H9 (cell line): ENCODE measurements at places on chromosomes 16 and 17.

DNA sequence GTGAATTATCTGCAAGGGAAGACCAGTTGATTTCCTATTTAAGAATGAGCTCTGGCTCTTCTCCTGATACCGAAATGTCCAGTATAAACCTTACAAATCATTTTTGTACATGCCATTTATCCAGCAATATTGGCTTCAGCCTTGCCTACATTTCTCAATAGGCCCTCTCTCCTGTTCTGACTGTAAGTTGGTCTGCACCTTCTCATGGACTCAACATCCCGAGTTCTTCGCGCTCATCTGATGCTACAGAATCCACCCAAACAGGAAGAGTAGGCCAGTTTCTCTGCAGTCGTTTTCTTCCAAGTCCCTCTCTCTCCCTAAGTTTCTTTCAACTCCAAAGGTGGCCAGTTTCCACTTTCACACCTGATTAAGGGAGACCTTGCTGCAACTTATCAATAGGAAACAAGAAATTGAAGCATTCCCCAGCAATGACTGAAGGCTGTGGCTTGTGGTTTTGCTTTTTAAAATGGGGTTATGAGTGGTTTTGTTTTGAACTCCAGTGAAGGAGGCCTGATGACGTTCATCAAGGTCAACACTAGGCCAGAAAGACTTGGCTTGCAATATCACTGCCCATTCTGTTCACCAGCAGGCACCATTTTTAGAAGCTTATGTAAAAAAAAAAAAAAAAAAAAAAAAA lies 383.0 kb downstream of the MAF start:
- no peak overlapping the region for H3K27ac ChIP-seq
- H3K36me3 ChIP-seq: peaks cover 5% of the 10 kb centered on the region
- H3K4me1 ChIP-seq: no peaks in the 10 kb centered on the region; the same call in 1 of the 2 replicates
- no peak for DNase-seq
- H3K27me3 ChIP-seq: no peaks in the 10 kb centered on the region

DNA sequence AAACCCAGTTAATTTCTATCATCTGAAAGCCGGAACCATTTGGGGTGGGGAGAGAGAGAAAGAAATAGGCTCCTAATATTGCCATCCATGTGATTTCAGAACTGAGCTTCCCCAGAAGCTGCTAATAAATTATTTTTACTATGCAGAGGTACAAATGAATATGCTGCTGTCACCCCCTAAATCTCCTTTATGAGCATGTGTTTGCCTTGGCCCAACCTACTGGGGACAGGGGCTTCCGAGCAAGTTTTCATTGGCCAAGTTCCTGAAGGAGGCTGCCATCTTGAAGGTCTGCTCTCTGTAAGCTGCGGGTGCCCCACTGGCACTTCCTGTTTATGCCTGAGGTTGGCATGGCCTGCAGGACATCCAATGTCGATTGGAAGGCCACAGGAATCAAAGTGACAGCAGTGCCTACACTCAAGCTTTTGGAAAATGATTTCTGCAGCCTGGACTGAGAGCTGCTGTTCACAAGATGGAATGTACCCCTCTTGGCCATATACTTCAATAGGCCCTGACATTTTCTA lies 194.7 kb downstream of the XYLT1 start:
- H3K36me3 ChIP-seq: no peaks in the 10 kb centered on the region
- H3K27ac ChIP-seq: no peak overlapping the region
- H3K4me3 ChIP-seq: no peak overlapping the region

DNA sequence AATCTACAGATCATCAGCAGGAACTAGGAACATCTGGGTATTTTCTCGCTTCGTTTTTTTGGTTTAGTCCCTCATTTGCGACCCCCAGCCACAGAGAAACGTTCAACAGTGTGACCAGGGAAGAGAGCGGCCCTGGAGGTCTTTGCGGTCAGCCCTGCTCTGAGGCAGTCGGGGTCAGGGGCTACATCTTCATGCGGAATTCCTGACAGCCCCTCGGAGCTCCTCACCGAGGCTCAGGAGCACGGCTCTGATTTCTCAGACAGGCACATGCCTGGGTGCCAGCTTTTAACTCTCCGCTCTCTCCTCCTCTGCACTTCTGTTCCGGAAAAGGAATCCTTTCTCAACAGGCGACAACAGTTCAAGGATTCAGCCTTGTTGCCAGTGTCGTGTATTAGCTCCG lies 8.0 kb upstream of the WDR45B start:
- no peaks in the 10 kb centered on the region for H3K27me3 ChIP-seq
- H3K4me3 ChIP-seq: no peak overlapping the region
- no peaks in the 10 kb centered on the region for H3K4me1 ChIP-seq

DNA sequence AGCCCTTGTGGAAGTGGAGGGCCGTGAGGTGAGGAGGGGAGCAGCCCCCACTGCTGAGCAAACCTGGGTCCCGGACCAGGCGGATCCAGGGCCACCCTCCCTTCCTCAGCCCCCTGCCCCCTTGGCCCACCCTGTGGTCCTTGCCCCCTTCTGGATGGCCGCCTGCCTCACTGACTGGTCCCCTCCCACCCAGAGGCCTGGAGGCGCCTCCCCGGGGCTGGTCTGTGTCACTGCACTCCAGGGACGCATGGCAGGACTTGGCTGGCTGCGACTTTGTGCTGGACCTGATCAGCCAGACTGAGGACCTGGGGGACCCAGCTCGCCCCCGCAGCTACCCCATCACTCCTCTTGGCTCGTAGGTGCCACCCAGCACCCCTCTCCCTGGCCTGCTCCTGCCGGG lies 19.2 kb upstream of the SMIM5 start:
- DNase-seq: peak; percentile 79
- no peaks in the 10 kb centered on the region for H3K4me1 ChIP-seq
- H3K4me3 ChIP-seq: no peak overlapping the region
- no peak overlapping the region for H3K27ac ChIP-seq

DNA sequence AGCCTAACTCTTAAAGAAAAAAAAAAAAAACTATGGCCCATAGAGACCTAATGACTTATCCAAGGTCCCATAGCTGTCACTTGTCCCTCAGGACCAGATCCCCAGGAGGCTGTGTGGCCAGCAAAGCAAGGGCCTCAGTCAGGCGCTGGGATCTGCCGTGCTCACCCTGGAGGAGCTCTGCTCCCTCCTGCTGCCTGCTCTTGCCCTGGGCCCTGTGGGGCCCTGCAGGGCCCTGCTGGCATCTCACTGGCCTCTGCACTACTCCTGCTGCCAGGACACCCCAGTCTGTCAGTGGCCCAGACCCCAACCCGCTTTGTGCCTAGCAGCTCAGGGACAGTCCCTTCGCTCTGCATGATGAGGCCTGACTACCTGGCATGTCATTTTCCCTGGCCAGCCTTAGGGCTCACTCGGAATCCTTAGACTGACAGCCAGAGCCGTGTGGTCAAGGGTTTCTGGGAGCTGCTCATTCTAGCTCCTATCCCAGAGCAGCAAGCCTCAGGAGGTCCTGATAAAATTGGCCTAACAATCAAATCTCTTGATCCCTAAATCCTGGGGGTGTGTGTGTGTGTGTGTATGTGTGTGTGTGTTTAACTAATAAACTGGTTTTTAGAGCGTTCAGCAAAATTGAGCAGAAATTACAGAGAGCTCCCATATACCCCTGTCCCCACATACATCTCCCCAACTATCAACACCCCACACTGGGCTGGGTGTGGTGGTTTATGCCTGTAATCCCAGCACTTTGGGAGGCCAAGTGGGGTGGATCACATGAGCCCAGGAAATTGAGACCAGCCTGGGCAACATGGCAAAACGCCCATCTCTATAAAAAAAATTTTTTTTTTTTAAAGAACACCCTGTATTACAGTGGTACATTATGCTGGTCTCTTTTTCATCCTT lies 21.7 kb downstream of the KATNIP start:
- no peaks in the 10 kb centered on the region for H3K36me3 ChIP-seq
- no peak overlapping the region for H3K27ac ChIP-seq
- H3K4me1 ChIP-seq: no peaks in the 10 kb centered on the region
- H3K27me3 ChIP-seq: no peaks in the 10 kb centered on the region
- no peak for DNase-seq

DNA sequence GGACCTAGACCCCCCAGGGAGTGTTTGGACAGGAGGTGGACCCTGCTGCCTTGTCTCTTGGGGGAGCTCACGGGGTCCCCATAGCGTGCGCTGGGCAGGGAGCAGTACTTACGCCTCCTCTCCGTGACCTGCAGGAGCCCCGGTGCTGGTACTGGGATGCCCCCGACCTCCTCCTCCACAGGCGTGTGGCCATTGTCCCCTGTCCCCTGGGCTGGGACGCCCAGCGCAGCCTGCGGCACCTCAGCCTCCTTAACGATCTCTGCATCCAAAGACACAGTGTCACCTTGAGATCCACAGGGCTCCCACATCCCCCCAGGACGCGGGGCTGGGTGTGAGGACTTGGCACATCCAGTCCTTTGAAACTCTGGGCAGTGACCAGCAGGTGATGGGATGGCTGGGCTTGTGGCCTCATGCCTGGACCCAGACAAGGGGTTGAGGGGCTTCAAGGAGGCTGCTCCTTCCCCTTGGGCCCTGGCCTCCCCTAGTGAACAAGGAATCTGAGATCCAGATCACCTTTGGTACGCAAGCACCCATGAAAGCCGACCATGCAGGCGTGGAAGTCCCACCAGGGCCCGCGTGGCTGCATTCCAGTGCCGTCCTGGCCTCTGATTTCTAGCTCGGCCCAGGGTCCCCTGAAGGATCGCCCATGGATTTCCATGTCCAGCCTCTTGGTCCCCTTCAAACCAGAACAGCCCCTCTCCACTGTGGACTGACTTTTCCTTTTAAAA lies 9.9 kb downstream of the DBNDD1 start:
- DNase-seq: no peak
- peaks cover 2% of the 10 kb centered on the region; the same call in 2 of the 3 replicates for H3K36me3 ChIP-seq
- no peaks in the 10 kb centered on the region for H3K27me3 ChIP-seq
- H3K4me3 ChIP-seq: no peak overlapping the region
- H3K4me1 ChIP-seq: no peaks in the 10 kb centered on the region
